ENCODE measurements at places on chromosomes 2 and 18.

- no peak for DNase-seq
Measured at GRCh38 chr2:21422050-21422449, 298.3 kb downstream of the TDRD15 start.

DNA sequence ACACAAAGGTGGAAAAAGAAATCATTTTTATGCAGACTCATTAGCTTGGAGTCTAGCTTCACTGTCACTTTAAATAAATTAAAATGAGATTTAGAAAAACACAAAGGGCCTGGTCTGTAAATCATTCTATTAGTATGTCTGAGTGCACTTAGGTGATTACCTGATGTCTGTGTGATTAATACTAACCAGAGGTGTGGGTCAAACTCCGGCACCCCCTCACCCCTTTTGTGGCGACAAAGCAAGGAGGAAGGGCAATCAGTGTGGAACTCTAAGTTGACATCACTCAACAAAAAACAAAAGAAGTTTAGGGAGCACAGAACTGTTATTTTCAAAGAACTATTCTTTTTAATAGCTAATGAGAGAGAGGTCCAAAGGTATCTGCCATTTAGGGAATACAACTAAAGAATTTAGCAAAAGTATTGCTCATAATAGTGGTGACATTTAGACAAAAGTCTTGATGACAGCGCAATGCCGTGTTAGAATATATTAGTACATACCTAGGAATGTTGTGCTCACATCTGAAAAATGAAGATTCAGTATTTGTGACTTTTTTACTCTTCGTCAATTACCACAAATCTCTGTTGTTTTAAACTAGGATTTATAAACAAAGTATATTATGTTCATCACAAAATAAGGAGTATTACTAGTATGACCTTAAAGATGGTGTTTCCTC is 66.3 kb downstream of the ZEB2 start:
- DNase-seq, result no peak

DNA sequence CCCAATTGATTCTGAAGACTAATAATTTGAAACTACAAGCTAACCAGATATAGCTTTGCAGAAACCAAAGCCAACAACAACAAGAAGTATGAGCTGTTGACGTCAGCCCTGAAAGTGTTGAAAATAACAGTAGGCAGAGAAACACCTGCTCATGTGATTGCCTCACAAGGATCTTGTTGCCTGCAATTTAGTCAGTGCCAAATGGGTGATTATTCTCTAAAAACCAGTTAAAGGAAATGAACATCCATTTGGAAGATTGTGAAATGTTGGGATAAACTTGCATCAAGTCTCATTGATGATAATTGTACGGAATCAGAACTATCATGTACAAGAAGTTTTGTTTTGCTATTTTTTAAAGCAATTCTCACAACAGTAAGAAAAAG is 2.8 kb downstream of the CYTIP start:
- DNase-seq, result no peak

- no peak for DNase-seq
Measured at GRCh38 chr18:54169431-54170403, 54.8 kb downstream of the MBD2 start.

- DNase-seq, result no peak
Measured at GRCh38 chr2:230160112-230160660, 59.6 kb downstream of the SP110 start.

DNA sequence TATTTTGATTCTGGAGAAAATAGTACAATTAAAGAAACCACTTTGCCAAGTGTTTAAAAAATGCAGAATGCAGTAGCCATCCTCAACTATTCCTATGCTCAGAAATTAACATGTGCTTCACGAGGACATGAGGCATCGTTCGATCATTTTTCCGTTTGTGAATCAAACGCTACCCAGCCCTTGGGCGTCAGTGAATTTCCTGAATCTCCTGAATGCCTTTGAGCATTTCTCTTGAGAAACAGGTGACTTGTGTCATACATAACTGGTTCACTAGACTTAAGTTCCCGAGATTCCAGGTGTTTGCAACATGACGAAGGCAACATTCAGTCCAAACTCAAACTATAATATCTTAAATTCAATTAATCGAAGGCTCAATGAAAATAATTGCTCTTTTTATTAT is 110.0 kb upstream of the ALKAL2 start:
- no peak for DNase-seq

DNA sequence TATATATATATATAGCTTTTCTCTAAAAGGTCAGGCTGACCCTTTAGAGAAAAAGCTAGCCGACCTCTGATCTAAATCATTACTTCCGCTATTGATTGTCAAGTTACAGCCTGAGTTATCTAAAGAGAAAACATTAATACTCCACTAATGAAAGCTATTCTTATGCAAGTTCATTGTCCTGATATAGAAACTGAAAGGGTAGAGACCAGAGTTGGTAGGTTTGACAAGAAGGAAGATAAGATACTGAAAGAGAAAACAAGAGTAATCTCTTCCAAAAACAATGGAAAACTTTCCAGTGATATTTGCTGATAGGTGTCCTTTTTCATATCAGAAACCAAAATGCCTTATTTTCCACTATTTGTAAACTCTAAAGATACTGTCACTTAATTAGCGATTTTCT is 62.8 kb upstream of the SLC39A10 start:
- no peak for DNase-seq

DNA sequence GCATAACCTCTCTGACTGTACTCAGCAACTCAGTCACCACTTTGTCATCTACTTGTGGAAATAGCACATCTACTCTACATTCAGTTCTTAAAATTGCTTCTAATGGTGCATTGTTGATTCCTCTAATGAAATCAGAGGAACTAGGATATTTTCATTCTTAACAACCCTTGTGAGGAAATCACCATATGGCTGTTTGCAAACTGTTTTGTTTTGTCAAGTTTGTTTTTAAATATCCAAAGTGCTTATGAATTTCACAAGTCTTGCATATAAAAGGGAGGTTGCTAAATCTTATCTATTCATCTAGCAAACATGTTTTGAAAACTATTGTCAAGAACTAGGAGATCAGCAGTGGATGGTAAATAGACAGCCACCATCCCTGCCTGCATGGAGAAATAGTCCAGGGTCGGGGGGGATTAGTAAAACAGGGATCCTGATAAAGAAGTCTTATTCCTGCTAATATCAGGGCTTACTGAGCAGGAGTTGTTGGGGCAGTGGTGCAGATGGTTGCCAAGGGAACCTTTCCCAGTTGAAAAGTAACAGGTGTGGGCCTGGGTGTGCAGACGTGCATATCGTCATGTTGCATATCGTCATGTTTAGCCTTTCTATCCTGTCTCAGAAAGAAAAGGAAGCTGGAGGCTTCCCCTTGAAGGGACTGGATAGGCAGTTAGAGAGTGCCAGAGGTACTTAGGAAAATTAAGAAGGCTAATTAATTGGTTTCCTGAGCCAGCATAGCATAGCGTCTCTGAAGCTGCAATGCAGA is 7.5 kb upstream of the MYO3B start:
- no peak for DNase-seq

DNA sequence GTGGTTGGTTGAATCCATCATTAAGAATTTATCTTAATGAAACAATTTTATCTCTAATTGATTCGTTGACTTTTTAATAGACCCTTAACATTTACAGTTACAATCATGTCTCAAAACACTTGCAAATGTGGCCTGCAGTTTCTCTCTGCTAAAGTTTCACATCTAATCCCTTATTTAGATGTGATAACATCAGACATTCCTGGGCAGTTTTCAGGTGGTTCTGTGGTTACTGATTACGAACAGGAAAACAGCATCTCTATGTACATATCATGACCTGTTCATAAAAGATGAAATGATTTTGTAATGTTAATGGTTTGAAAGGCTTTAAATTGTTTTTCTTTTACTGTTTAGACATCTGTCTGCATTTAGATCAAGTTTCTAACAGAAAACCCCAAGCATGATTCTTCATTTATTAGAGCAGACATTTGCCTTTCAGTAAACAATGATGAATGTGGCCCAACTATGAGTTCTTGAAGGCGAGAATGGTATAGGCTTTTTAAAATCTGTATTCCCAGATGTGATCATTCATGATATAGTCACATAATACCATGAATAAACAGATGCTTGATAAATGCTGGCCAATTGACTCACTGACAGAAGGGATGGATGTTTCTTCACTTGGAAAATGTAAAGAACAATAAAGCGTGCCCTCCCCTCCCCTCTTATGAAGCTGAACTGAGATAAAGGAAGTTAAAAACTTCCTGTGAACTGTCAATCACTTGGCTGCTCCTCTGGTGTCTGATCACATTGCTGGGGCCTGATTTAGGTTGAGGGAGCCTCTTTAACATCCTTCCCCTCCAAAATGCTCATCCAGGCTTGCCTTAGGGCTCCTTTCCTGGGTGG is 3.5 kb downstream of the CAPN14 start:
- DNase-seq, result no peak

DNA sequence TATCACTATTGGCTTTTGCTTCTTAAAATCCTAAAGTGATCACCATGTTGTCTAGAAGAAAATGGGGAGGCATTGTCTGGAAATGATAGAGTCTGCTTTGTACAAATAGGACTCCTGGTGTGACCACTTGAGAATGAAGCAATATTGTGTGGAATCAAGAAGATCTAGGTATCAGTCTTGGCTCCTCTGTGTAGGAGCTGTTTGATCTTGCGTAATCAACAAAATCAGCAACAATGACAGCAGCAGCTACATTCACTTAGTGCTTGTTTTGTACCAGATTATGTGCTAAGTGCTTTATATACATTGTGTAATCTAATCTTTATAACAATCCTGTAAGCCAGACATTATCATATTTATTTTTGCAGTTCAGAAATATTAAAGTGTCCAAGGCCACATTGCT is 17.8 kb downstream of the NCOA1 start:
- no peak for DNase-seq

GRCh38 chr2:189783451-189783926 is 650 bp downstream of the ORMDL1 start:
- no peak for DNase-seq

DNA sequence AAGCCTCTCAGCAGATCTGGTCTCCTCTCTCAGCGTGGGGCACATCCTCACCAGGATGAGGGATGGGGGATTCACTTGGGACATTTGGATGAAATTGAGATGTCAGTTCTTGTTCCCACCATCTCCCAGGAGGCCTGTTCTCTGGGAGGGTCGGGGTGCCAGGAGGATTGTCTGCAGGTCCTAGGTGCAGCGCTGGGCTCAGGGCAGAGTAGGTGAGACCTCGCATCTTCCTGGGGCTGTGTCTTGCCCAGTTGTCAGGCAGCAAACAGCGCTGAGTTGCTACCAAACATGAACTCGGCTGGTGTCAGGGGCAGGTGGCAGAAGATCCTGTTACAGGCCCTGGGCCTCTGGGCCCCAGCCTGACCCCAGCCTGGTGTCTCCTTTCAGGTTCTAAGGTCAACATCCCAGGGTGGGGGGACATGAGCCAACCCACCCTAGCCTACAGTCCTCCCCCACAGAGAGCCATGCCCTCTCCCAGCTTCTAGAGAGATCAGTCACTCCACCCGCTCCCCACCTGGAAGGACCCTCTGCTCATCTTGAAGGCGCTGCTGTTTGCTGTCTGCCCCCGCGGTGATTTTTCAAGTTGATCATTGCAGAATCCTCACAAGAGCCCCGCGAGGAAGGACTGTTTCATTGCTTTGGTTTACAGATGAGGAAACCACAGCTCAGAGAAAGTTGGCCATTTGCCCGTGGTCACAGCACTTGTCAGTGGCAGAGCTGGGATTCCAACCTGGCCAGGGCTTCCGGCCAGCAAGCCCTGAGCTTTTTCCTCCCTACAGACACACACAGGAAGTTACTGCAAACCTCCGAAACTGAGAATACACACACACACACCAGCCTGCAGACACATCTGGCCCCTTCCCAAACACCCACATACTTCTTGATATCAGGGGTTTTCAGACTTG is 83.9 kb downstream of the STPG4 start:
- DNase-seq, result no peak

DNA sequence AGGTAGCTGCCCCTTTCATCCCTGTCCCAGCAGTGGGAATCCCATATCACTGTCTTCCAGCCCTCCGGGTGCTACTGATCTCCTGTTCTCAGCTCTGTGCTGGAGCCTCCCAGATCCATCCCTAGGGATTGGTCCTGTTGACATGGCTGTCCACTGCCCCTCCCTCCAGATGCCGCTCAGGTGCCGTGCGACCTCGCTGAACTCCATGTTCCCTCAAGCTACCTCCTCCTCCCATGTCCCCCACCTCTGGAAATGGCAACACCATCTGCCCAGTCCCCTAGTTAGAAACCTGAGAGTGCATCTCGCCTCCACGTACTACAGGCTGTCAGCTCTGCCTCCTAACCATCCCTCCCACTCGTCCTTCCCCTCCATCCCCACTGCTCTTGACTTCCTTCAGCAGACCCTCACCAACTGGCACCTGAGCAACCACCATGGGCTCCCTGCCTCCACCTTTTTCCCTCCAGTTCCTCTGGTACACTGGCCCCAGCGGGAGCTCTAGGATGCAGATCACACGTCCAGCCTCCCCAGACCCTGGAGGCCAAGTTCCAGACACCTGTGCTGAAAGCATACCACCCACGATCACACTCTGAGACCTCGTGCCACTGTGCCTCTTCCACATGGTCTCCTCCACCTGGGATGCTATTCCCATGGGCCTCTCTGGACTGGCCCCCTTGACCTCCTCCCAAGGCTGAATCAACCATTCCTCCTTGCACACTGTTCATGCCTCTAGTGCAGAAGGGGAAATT is 106.8 kb downstream of the KLHL29 start:
- DNase-seq, result no peak

- no peak for DNase-seq
Measured at GRCh38 chr2:144595279-144595678, 75.4 kb upstream of the ZEB2 start.

DNA sequence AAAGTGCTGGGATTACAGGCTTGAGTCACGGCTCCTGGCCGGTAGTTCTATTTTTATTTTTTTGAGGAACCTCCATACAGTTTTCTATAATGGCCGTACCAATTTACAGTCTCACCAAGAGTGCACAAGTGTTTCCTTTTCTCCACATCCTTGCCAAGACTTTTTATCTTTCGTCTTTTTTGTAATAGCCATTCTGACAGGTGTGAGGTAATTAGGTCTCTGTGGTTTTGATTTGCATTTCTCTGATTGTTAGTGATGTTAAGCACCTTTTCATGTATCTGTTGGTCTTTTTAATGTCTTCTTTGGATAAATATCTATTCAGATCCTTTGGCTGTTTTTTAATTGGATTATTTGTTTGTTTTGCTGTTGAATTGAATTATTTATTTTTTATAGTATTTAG is 9.3 kb downstream of the ARMC9 start:
- DNase-seq, result no peak

DNA sequence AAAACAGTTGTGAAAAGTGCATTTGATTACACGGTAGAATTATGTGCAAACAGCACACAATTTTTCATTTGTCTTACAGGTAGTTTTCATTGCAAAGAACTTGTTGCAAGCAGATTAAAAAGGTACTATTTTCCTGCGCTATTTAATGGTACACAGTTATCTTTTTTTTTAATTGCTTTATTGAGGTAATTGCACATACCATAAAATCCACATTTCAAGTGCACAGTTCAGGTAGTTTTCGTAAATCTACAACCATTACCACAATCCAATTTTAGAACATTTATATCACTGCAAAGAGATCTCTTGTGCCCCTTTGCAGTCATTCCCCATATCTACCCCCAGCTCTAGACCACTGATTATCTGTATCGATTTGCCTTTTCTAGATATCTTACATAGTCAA is 2.6 kb upstream of the GALNT1 start:
- DNase-seq, result no peak

- DNase-seq, result no peak
Measured at GRCh38 chr2:160156100-160156499, 44.0 kb downstream of the ITGB6 start.
